ENCODE measurements at places on chromosomes 11 and 22.
A peak's percentile ranks its signal among the peaks of the same experiment; 100 is the strongest.

DNA sequence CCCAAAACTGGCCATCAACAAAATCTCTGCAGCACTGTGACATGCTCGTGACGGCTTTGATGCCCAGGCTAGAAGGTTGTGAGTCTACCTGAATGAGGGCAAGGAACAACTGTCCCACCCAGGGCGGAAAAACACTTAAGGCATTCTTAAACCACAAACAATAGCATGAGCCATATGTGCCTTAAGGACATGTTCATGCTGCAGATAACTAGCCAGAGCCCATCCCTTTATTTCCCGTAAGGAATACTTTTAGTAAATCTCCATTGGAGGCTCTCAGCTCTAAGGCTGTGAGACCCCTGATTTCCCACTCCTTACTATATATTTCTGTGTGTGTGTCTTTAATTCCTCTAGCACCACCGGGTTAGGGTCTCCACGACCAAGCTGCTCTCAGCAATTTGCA lies 3.4 kb downstream of the CHORDC1 start:
- no peak for DNase-seq

- DNase-seq, result no peak
These were observed 30.1 kb downstream of the TSPAN4 start for GRCh38 chr11:872799-873198.

DNA sequence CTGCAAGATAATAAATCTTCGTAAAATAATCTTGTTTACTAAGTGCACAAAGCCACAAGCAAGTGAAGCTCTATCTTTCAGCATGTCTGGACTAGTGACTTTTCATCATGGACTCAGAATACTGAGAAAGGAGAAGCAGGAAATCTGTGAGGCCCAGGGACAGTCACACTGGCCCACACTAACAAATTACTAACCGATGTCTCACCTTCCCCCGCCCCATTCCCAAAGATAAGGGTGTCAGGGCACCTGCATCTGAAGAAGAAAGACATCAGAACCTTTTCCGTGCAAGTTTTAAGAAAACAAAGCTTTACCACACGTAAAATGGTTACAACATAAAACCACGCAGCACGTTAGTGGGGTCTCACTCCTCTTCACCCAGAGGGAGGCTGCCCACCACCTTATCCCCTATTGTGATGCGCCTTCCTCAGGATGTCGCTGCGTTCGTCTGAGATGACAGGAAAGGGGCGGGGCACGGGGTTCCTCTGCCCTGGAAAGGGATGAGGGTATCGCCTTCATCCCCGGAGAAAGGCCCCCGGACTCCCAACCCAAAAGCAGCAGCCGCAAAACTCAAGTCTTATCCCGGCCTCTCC lies 616 bp downstream of the BTBD10 start:
- DNase-seq, result peak; percentile 38

GRCh38 chr11:132920451-132921096 lies 611.7 kb downstream of the OPCML start:
- DNase-seq, result no peak

GRCh38 chr11:65869643-65870306 lies 2.8 kb downstream of the EFEMP2 start:
- DNase-seq, result no peak

DNA sequence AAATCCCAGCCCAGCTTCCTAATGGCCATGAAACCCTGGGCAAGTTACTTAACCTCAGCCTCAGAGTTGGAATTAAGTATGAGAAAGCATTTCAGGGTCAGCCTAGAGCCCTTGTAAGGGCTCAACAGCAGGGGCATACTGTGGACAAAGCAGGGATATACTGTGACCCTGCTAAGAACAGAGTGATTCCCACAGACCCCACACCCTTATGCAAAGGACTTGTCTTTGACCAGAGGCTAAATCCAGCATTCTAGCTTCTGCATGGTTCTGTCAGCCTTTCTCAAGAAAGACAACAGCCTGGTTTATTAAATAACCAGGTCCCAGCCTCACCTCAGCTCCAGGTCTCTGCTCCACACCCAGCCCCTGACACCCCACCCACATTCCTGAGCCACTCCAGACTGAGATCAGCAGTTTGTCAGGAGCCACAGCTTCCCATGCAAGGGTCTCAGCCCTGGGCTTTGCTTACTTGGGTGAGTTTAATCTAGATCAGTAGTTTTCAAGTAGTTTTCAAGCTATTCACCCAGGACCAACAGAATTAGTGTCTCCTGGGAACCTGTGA lies 69.2 kb downstream of the GALNT18 start:
- no peak for DNase-seq

Data from stimulated activated CD8-positive, alpha-beta memory T cell treated with anti-CD3 and anti-CD28 coated beads, Interleukin-7, amount 100 ng/mL, for 48 hours (primary cell).